ENCODE measurements at places on chromosomes 5 and 9.

DNA sequence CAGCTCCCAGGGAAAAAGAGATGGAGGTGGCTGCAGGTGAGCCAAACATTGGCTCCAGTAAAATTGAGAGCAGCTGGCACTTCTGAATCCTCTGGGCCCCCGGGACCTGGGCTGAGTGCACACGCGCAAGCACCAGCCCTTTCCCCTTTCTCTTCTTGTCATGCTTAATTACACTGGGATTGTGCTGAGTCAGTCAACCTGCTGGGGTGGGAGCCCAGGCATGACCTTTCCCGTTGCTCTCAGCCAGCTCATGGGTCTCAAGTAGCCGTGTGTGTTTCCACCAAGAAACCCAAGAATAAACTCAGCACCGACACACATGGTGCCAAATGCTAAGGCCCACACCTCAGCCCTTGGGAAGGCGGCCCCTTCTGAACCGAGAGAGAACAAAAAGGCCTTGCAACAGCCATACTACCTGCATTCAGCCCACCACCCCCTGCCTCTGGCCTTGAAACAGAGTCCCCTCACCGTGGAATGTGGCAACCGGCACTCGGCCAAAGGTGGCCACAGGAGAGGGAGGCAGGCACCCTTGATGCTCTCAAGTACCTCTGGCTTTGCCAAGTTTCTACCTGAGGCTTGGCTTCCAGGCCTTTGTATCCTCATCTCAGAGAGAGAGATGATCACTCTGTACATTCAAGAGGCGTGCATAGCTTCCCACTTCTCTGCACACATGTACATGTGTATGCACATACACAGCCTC is 28.1 kb downstream of the SLIT3 start:
- no peak for DNase-seq

- no peak for DNase-seq
Observed at GRCh38 chr5:1831257-1831656, 30.1 kb downstream of the NDUFS6 start.

DNA sequence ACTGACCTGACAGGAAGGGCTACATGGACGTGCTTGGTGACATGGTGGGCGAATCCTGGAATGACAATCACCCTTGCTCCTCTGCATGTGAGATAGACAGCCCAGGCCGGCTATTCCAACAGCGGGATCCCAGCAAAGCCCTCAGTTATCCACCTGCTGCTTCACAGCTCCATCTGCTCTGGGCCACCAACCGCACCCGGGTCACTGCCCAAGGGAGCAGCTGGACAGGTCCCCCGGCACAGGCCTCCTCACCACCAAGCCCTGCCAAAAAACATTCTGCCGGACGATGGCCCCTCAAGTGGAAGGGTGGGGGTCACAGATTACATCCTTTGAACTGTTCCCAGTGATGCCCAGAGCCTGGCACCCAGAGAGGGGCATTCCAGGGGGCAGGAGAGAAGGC is 39.6 kb downstream of the STK10 start:
- DNase-seq: no peak

- DNase-seq: peak; percentile 55
Observed at GRCh38 chr9:110049699-110050450, 158.1 kb downstream of the C9orf152 start.

- DNase-seq: no peak
Observed at GRCh38 chr9:130330202-130330862, 64.8 kb downstream of the HMCN2 start.

Data from activated naive CD4-positive, alpha-beta T cell treated with anti-CD3 and anti-CD28 coated beads for 36 hours (primary cell).